ENCODE measurements at places on chromosomes 7 and 10.

GRCh38 chr7:36280840-36281812 lies 108.5 kb upstream of the ANLN start:
- peak; percentile 96 for DNase-seq

DNA sequence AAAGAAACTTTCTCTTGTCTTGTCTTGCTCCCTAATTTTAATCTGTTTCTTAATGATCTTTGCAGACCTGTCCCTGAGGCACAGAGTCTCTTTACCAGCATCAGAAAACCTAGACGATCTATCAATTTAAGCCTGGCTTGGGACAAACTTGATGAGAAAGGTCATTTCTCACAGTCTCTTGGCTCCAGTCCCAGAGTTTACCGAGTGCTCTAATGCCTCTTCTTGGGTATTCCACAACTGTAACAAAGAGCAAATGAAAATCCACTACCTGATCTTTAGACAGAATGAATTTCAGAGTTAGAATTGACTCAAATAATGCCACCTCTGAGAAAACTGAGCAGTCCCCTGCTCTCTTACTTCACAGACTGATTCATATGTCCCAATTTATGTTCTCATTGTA lies 106.4 kb upstream of the DNAJB12 start:
- DNase-seq, result peak; percentile 9

DNA sequence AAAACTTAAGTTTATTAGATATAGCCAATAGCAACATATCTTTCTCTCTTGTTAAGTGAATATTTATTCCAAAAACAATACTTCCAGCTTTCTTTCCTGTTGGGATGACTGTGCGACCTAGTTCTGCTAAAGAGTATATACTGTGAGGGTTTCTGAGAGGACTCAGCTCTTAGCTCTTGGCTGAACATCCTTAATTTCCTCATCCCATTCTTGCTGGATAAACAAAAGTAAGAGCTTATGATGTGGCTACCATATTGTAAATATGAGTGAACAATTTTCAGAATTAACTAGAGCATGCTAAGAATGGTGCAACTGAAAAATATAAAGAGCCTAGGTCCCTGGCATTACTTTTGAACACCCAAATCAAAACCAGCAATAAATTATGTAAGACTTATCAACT lies 279.5 kb upstream of the GNAI1 start:
- DNase-seq, result no peak

DNA sequence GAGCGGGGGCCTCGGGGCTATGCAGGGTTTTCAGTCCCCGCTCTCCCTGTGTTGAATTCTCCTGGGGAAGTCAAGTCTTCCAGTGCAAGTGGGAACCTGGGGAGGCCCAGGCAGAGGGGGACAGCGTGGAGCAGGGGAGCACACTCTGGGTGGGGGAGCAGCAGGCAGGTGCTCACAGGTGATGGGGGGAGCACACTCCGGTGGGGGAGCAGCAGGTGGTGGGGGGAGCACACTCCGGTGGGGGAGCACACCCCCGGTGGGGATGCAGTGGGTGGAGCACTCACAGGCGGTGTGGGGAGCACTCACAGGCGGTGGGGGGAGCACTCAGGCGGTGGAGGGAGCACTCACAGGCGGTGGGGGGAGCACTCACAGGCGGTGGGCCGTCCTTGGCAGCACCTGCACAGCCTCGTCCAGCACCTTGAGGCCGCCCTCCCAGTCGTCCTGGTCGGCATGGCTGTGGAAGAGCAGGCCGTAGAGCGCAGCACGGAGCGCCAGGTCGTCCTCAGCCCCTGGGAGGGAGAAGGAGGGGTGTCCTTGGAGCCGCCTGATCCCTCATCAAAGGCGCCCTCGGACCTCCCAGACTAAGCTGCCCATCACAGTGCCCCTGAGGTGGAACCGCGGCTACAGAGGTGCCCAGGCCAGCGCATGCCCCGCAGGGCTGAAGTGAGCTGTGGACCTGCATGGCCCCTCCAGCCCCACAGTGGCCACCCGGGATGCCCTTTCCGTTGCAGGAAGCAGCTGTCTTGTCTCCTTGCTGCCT lies 56.7 kb downstream of the CFAP46 start:
- no peak for DNase-seq

DNA sequence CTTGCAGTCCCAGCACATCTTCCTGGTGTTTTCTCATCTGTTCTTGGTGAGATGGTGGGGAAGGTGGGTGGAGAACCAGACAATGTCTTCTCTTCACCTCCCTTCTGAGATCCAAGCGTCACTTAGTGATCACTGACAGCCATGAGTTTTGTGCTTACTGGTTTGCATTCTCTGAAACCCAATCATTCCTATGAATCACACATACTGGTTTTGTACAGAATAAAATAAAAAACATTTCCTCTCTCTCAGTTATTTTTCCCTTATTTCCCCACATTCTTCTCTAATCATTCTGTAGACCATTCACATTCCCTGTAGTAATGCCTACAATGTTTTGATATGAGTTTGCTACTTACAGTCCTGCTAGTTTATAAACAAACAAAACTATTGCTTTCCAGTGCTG lies 143.8 kb upstream of the SLC13A1 start:
- peak; percentile 52 for DNase-seq

DNA sequence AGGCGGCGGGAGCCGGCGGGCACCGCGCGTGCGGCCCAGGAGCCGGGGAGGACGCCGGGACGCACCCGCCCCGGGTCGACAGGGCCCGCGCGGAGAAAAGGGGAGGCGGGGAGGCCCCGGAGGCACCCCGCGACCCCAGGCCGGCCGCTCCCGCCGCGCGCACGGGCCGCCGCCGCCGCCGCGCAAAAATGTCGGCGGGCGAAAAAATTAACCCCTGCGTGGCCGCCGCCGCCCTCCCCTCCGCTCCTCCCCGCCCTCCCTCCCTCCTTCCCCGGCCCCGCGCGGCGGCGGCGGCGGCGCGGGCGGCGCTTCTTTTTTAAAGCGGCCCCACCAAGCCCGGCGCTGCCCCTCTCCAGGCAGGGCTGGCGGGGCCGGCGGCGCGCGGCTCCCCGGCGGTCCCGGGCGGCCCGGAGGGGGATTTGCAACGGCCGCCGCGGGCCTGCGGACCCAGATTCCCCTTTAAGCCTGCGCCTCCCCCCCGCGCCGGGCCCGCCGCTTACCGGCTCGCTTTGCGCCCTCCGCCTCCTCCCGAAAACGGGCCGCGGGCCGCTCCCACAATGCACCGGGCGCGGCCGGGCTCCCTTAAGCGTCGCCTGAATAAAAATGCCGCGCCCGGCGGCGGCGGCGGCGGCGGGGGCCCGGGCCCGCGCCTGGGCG lies 465 bp downstream of the SEPHS1 start:
- DNase-seq, result peak; percentile 23

GRCh38 chr10:128147064-128147463 lies 20.8 kb upstream of the MKI67 start:
- peak; percentile 84 for DNase-seq

GRCh38 chr10:72511459-72511858 lies 114.4 kb downstream of the MICU1 start:
- no peak for DNase-seq

- no peak for DNase-seq
Observed at GRCh38 chr10:8054494-8055407, at the start of gene GATA3. TSS of gene GATA3 (plus strand) at chr10:8054688. CDS start at chr10:8055656, 968 bp downstream.

DNA sequence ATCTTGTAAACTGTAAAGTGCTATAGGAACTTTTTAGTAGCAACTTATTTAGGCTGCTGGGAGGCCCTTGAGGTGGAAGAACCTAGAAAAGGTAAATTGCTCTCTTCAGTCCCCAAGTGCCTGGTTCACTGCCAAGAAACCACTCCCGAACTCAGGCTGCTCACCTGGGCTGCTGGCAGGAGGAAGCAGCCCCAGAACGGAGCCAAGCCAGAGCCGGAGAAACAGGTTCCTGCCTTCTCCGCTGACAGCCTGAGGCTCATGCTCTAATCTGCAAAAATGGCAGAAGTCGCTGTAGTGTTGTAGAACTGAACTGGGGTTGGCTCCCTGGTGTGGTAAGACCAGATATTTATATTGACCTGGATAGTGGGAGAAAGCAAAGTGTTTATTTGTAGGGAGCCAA lies 136.0 kb downstream of the CUL2 start:
- peak; percentile 26 for DNase-seq

- DNase-seq, result peak; percentile 37
Observed at GRCh38 chr10:95264227-95265051, 26.4 kb downstream of the PDLIM1 start.

DNA sequence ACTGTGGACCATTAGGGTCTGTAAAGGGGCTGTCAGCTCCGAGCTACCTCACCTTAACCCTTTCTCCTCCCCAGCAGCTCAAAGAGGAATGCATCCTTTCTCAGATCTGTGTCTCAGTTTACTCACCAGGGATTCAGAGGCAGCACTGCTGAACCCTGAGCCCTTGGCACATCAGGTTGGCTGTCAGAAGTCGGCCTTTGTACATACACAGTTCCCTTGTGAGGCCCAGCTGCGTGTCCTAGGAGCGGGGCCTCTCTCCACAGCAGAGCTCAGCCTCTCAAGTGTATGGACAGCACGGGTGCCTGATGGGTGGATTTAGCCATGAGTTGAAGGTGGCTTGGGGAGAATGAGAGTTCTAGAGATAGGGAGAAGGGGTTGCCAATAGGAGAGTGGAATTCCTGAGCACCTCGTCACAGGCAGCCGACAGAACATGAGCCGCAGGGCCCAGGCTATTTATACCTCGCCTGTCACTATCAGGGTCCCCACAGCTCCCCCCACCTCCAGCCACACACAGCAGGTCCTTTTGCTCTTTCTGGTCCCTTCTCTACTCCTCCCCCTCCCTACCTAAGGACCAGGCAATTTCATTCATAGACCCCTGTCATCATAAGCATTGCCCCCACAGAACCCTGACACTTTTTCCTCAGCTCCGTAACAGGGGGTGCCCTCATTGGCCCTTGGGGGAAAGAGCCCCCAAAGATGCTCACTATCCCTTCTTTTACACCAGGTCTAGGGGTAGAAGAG lies 2.1 kb upstream of the FLNC start:
- no peak for DNase-seq

DNA sequence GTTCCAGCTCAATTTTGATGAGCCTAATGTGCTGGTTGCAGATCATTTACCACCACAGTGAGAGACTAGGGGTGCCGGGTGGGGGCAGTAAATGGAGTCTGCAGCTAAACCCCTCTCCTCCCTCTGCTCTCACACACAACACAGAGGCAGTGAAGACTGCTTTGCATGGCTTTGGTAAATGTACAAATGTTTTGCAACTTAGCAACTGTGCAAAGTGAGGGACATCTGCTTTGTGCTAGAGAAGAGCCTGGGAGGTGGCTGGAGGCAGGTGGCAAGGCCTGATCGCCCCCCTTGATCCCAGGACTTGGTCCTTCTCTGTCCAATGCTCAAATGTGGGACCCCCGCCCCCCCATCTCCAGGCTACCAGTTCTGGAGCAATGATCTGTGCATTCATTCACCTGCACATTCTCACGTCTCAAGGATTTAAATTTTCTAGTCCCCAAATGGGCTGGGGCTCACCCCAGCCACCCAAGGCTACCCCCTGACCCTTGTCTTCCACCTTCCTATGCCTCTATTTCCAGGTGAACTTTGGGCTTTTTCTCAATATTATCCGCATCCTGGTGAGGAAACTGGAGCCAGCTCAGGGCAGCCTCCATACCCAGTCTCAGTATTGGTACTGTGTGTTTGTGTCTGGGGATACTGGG lies 11.6 kb downstream of the GHRHR start:
- DNase-seq, result no peak

- peak; percentile 91 for DNase-seq
Observed at GRCh38 chr10:91820144-91820543, 21.9 kb downstream of the TNKS2 start.

GRCh38 chr10:35635576-35635975 lies 6.5 kb downstream of the FZD8 start:
- peak; percentile 65 for DNase-seq

DNA sequence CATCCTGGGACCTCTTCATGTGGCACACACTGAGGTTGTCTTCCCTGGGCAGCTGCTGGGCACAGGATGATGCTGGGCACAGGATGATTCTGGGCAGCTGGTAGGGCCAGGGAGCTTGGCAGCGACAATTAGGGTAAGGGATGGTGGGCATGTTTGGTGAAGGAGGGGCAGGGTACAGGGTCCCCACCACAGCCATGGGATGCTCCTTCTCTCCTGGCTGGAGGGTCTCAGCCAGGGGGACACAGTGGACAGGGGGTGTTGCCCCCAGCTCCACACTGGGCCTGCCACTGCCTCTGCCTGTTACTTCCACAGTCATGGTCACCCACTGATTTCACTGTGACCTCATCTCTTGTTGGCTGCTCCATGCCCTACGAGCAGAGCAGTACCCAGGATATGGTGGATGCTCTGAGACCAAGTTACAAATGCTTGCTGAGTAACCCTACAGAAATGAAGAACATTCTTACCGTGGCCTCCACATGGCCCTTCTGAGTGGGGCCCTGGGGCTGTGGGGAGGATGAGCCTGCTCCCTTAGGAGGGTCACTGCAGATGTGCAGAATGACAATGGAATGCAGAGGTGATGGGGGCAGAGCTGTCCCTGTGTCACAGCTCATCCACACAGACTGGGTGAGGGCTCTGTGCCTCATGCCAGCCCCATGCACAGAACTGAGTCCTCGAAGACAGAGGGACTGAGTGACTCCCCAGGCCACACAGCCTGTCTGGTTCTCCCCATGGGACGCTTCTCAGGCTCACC lies 28.4 kb upstream of the RET start:
- no peak for DNase-seq

DNA sequence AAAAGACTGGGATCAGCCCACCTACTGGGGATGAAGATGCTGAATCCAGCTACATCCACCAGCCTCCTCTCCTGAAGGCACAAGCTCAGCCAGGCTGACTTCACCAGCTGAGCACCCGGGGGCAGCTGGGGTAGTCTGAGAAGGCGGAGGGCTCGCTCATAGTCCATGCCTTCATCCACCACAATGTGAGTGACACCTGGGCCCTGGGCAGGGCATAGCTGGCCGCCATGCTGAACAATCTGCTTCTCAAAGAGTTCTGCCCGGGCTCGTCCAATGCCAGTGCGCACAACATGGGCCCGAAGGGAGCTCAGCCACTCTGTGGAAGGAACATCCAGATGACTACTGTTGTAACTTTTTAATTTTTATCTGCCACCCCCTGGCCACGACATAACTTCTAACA lies 2.2 kb downstream of the POLL start:
- no peak for DNase-seq

GRCh38 chr10:109914966-109915365 lies 8.3 kb downstream of the XPNPEP1 start:
- peak; percentile 97 for DNase-seq

DNA sequence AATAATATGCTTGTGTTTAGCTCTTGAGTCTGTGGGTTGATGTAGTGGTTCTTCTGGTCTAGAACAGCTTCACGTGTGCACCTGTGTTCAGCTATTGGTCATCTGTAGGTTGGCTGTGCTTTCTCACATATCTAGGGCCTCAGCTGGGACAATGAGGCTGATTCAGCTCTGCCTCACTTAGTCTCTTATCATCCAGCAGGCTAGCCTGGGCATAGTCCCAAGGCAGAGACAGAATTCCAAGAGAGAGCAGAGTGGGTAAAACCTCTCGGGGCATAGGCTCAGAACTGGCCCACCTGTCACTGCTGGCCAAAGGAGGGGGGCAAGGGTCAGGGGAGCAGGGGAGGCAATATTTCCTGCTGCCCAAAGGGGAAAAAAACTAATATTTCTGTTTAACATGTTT lies 32.0 kb upstream of the MXI1 start:
- DNase-seq, result no peak

GRCh38 chr7:15326044-15326644 lies 235.7 kb downstream of the AGMO start:
- DNase-seq, result peak; percentile 26

Measured in renal cortical epithelial cell (primary cell).